ENCODE measurements at places on chromosomes 5 and 9. TPM values are rescaled to one million over a fixed set of nuclear protein-coding genes. Genes with fewer than 3 reads are reported as not detected.
A peak's percentile ranks its signal among the peaks of the same experiment; 100 is the strongest.

- peak; percentile 27 for DNase-seq
These were observed 2.5 kb upstream of the TCF7 start for GRCh38 chr5:134111741-134112647.

Gene GHR
- total RNA-seq: under 0.01 TPM

GRCh38 chr9:94895668-94896067 is 169.2 kb downstream of the AOPEP start:
- DNase-seq: no peak

DNA sequence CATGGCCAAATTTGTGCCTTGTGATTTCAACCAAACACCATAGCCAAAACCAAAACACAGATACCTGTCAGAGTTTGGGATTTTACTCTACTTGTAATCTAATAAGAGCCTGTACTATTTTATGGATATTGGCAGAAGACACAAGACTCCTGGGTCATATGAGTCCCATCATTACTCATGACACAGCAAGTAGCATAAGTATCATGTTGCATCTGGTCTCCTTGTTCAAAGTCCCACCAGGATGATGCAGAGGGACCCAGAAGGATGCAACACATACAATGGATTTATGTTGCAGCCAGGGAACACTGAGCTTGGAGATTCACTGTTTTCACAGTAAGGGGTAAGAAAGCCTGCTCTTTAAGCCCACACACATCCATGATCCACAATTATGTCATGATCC is 13.2 kb upstream of the ACO1 start:
- DNase-seq: no peak

GRCh38 chr5:73434907-73435306 is 13.7 kb downstream of the FOXD1 start:
- DNase-seq: no peak

Measured in RPMI7951 (cell line).